Myometrial cell (primary cell): ENCODE measurements at places on chromosomes 5 and 9. TPM values are rescaled to one million over a fixed set of nuclear protein-coding genes. Genes with fewer than 3 reads are reported as not detected.

The NKD2 gene
- total RNA-seq: not detected in 2 replicates

The IGFBPL1 gene
- not detected in 2 replicates for total RNA-seq

The DBH gene
- total RNA-seq: not detected in 2 replicates

The TMEM141 gene
- 84.2 and 107 TPM in 2 replicates for total RNA-seq

The NIPAL4 gene
- under 0.01 TPM in 1 of 2 replicates, not detected in the other for total RNA-seq
